ENCODE measurements at places on chromosomes 7 and 10.
A peak's percentile ranks its signal among the peaks of the same experiment; 100 is the strongest.

DNA sequence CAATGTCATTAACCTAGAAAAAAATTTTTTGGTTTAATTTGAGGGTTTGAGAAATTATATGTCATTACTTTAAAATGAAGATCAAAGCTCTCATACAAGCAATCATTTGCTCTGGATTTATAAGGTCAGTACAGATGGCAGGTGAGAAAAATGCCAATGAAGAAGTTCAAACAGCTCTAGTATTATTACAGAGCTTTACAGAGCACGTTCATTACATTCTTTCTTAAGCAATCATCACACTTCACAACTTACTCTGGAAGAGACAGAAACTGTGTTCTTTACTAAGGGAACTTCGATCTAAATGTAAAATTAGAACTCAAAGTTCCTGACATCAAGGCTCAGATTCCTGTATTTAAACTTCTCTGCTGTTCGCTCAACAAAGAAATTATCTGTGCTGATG is 153.4 kb downstream of the ATE1 start:
- DNase-seq = no peak

- DNase-seq = no peak
Observed at GRCh38 chr10:124285587-124286527, 132.9 kb downstream of the OAT start.

DNA sequence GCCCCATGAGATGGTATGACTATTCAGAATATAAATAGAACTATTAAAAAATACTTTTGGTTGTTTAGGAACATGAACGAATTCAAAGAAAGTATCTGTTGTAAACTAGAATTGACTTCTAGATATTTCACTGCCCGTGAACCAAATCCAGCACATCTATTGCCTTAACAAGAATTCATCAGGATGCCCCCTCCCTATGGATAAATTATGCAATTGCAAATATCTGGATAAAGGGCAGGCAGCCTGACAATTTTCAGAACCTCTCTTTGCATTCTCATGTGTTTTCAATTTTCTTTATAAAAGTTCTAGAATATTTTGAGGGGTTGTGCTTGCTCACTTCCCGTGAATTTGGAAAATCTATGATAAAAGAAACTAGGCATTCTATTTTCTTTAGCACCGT is 822.1 kb upstream of the SORCS1 start:
- DNase-seq = no peak

DNA sequence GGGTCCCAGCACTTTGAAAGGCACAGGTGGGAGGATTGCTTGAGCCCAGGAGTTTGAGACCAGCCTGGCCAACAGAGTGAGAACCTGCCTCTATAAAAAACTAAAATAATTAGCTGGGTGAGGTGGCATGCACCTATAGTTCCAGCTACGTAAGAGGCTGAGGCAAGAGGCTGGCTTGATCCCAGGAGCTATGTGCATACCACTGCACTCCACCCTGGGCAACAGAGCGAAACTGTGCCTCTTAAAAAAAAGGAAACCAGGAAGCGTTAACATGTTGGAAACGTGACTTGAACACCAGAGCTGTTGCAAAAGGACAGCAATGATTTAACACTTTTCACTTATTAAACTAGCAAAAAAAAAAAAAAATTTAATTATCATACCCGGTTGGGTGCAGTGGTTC is 12.6 kb downstream of the BAZ1B start:
- no peak for DNase-seq

- no peak for DNase-seq
Observed at GRCh38 chr10:88721392-88721791, 15.3 kb downstream of the LIPK start.

DNA sequence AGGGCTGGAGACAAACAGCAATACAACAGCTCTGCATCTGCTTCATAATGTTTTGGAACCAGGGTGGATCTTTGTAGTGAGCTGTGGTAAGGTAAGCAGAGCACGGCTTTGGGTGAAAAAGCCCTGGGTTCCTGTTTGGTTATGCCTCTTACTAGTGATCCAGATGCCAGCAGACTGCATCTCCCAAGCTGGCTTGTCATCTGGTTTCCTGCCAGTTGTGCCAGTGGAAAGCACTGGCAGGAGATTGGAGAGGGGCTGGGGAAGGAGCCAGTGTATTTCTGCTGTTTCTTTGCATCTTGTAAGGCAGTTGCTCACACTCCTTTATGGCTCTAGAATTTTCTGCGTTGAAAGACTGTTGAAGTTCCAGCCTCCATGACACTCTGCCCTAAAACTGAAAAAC is 137.6 kb downstream of the TSPAN12 start:
- no peak for DNase-seq

DNA sequence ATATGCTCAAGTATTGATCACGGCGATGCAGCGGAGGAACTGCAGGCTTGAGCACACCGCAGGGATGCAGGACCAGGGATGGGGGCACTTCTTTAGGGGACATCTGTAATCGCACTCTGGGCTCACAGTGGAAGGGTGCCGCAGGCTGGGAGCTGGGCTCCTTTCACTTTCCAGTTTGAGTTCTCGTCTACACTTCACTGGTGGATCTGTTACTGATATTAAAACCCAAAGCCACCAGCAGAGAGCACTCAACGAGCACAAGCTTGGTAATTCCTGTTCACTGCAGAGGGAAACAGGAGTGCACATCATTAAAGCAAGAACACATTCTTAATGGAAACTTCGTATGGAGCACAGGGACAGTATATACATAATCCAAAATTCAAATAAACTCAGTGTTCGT is 91.3 kb downstream of the PARD3 start:
- peak; percentile 72 for DNase-seq

GRCh38 chr7:35256256-35257175 is 2.6 kb upstream of the TBX20 start:
- peak; percentile 10 for DNase-seq

DNA sequence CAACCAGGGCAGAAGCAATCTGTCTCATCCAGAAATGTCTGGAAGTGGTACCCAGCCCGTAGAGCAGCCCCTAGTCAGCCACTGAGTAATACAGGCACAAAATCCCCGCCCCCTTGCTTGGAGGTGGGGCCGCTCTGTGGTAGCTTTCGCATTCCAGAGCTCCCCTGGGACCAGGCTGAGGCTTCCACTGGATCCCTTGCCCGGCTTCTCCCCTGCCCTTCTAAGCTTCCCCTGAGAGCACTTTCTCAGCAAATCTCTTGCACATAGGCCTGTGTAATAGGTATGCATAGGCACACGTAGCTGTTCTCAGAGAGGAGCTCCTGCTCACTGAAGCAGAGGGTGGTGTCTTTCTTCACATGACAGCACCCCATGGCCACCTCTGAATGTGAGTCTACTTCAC is 144.2 kb downstream of the BMS1 start:
- DNase-seq = no peak

GRCh38 chr10:23373156-23373555 is 28.6 kb upstream of the C10orf67 start:
- DNase-seq = no peak

DNA sequence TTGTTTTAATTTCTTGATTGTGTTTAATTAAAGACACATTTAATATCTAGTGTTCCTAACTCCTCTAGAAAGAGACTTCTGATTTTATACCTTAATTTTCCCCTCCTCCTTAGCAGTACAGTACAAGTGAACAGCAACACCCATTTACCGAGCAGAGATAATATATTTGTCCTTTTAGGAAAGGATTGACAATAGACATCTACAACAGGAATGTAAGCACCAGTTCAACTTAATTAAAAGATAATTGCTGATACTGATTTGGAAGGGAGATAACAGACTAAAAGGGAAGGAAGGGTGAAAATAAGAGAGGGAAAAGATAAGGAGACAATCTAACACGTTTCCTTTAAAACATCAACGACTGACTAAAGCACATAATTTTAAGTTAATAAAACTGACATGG is 119.3 kb downstream of the SRPK2 start:
- DNase-seq = no peak

- no peak for DNase-seq
Observed at GRCh38 chr10:78081292-78081691, 47.6 kb downstream of the RPS24 start.

- DNase-seq = no peak
Observed at GRCh38 chr10:6610647-6611046, 30.6 kb upstream of the PRKCQ start.

DNA sequence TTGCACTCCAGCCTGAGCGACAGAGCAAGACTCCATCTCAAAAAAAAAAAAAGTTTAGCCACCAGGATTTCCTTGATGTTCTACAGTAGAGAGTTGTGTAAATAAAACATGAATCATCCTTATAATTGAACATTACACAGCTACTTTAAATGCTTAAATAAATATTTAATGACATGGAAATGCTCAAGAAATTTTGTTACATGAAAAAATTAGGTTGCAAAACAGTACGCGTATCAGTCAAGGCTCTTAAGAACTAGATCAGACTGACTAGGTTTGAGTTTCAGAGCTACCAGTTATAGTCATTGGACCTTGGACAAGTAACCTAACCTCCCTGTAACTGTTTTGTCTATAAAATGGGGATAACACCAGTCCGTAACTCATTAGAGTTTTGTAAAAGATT is 38.7 kb upstream of the GSAP start:
- DNase-seq = peak; percentile 84

GRCh38 chr7:101671371-101672356 is 42.6 kb upstream of the MYL10 start:
- DNase-seq = no peak

DNA sequence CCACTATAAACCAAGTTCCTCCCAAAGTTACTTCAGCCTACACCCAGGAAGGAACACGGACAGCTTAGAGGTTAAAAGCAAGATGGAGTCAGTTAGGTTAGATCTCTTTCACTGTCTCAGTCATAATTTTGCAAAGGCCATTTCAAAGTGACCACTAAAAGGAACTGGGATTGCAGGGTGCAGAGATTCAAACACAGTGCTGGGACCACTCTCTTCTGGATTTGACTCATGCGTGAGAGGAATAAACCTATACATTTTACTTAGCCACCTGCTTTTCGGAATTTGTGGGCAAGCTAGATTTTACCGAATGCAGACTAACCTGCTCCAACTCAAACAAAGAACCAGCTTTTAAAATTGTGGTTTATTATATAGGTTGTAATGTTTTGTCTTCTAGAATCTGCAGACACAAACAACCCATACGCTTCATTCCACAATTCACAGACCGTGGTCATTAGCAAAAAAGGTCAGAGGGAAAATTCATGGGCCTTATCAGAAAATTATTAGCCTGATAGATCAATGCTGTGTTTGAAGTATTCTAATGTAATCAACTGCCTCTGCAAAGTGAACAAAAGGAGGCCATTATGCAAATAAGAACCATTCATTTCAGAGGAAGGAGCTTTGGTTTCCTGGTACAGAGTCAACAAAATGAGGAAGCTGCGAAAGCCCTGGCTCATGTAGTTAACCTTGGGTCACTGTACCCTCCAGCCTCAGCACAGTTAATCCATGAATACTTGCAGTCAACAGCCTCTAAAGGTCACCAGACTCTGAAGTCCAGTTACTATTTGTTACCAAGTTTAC is 342.7 kb upstream of the KLF6 start:
- peak; percentile 55 for DNase-seq

- DNase-seq = no peak
Observed at GRCh38 chr10:100894589-100895294, 18.0 kb upstream of the SLF2 start.

Measured in DMS53 (cell line).